Epithelial cell of proximal tubule (primary cell): ENCODE measurements at places on chromosomes 16 and 17. TPM values are rescaled to one million over a fixed set of nuclear protein-coding genes. Genes with fewer than 3 reads are reported as not detected.

- peak; percentile 83 for DNase-seq
Observed at GRCh38 chr17:27540318-27541101, 84.3 kb downstream of the KSR1 start.

- DNase-seq: no peak
Observed at GRCh38 chr17:2363851-2364762, 26.8 kb downstream of the SGSM2 start.

DNA sequence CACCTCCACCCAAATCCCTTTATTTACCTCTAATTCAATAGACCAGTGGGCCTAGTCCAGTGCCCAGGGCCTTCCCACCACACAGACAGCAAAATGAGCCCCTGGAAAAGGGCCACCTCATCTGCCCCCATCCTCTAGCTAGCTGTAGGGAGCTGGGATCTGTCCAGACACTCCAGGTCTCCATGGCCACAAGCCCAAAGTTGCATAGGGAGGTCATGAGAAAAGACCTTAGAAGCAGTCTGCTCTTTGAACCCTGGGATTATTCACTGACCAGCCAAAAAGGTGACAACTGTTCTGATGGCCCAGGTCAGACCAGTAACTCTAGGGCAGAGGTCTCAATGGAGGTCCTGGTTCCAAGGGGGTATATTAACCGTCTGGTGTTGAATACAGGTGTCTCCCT is 2.0 kb downstream of the CUEDC1 start:
- no peak for DNase-seq

DNA sequence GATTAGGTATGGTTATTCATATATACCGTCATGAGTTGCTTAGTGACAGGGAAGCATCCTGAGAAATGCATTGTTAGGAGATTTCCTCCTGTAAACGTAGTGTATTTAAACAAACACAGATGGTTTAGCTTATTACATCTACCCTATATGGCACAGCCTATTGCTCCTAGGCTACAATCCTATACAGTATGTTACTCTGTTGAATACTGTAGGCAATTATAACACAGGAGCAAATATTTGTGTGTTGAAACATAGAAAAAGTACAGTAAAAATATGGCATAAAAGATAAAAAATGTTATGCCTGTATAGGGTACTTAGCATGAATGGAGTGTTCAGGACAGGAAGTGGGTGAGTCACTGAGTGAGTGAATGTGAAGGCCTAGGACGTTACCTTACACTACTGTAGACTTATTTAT is 157.7 kb downstream of the CDH11 start:
- no peak for DNase-seq

DNA sequence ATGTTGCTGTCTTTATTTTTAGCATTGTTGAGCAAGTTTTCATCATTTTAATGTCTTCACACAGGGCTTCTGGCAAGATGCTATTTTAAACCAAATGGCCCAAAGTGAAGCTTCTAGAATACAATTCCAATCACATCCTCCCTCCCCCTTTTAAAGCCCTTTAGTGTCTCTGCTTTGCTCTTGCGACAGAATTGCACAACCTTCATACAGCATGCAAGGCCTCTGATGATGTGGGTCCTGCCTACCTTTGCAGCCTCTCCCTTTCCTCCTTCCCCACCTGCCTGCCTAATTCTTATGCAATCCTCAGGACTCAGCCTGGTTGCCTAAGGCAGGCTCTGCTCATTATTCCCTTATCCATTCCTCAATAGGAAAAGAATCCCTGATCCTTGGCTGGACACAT is 381.7 kb downstream of the SLC39A11 start:
- no peak for DNase-seq

DNA sequence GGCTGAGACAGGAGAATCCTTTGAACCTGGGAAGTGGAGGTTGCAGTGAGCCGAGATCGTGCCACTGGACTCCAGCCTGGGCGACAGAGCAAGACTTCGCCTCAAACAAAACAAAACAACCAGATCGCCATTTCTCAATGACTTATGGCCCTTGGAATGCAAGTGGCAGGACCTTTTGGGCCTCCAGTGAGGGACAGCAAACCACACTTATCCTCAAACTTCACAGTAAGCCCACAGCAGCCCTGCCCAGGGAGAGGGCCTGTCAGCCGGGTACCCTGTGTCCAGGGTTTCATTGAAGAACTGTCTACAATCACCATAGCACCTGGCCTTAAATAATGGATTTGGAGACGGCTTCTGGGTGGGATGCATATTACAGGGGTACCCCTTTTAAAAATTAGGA is 11.7 kb downstream of the TRAF4 start:
- no peak for DNase-seq

DNA sequence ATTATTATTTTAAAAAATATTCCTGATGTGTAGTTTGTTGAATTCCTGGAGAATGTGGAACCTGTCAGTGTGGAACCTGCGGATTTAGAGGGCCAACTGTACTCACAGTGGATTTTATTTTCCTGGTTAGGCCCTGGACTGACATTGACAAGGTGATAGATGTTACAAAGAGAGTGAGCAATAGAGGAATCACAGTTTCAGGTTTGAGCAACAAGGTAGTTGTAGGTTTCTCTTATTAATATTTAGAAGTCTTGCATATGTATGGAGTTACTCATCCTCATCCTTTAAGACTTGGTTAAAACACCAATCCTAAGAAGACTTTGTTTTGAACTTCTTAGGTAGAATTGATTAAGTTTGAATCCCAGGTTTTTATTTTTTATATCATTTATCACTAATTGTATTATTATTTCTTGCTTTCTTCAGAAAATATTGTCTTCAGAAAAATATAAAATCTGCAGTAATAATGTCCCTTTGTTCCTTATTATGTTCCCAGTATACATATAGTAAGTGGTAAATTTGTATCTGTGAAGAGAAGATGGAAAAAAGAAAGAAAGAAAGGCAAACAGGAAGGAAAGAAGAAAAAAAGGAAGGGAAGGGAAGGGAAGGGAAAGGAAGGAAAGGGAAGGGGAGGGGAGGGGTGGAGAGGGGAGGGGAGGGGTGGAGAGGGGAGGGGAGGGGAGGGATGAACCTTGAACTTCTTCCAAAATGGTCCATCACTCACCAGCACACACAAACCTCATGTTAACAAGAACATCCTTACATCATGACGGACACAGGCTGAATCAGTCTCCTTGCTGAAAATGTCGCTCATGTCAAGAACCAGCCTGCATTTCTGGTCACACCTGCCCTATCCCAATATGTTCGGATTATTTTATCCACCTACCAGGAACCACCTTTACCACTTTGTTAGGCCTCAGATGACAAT is 867.2 kb downstream of the CDH11 start:
- DNase-seq: no peak

GRCh38 chr17:62791235-62791734 is 16.8 kb downstream of the MARCHF10 start:
- DNase-seq: no peak

DNA sequence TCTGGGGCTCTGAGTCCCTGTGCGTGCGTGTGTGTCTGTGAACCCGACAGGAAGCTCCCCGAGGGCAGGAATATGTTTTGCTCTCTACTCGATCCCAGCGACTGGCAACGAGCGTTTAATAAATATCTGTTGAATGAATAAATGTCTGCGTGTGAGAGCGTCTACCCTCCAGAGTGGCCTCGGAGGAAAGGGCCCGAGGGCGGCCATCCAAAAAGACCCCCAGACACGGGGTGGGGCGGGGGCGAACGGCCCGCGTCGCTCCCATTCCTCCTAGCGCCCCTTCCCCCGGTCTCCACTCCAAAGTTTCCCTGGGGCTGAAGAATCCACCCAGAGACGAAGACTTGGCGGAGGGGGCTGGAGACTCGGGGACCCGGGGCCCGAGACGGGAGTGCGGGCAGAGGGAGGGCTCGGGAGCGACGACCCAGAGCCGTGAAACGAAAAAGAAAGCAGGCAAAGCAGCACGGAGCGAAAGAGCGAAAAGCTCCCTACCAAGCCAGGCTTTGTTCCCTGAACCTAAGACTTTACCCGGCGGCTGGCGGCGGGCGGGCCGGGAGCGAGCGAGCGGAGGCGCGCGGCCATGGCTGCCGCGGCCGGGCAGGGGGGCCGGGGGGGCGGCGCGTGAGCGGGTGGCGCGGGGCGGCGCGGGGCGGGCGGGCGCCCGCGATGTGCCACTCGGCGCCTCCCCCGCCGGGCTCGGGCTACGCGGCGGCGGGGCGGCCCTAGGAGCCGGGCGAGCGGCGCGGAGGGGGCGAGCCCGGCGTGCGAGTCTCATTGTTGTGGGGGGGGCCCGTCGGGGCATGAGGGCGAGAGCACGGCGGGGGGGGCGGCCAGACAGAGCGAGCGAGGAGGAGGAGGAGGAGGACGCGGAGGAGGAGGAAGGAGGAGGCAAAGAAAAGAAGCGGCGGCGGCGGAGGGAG is at the start of gene MLLT6:
Gene MLLT6 (plus strand): TSS at position 668 of the 917 bp plus-strand sequence. CDS start 360 bp downstream, outside the sequence.
- no peak for DNase-seq

- DNase-seq: no peak
Observed at GRCh38 chr17:4936436-4936835, 3.4 kb downstream of the SLC25A11 start.

- no peak for DNase-seq
Observed at GRCh38 chr16:86814256-86814655, 235.9 kb downstream of the FOXL1 start.

DNA sequence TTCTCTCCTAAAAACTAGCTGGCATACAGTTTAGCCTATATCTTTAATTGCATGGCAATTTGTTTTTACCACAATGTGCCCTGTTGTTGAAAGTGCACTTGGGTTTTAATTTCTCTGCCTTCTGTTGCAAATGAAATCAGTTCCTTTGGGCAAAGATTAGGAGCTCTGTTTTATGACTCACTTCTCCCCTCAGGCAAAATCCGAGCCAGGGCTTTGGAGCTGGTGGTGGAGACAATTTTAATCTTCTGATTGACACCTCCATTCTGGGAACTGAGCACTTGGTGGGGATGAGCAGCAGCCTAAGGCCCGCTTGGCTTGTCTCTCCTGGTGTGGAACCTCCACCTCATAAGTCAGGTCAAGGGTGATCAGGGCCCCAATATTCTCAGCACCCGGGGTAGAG is 13.3 kb upstream of the MYH8 start:
- no peak for DNase-seq

DNA sequence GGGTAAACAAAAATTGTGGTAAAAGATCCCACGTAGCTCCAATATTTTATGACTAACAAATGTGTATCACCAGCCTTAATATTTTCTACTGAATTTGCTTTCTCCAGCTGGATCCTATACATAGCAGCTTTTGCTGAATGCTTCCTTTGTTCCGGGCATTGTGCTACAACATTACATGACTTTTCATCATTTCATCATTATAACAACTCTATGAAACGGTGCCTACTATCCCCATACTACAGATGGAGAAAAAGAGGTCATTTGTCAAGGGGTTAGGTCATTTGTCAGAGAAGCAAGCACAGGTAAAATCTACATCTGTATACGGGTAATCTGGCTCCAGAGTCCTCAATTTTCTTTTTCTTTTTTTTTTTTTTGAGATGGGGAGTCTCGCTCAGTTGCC is 74.3 kb downstream of the KANSL1 start:
- DNase-seq: no peak

DNA sequence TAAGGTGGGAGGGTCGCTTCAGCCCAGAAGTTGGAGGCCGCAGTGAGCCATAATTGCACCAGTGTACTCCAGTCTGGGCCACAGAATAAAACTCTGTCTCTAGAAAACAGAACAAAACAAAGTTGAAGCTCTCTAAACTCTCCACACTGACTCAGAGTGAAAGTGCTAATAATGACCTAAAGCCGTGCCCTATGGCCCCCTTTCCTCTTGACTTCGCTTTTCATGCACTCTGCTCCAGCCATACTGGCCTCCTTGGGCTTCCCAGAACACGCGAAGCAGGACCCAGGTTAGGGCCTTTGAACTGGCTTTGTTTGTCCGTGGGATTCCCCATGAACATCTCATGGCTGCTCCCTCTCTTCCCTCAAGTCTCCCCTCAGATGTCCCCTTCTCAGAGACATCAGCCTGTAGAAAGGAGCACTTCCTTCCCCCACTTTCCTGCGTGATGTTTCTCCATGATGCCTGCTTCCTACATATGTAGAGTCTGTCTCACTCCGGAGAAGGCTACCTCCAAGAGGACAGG is 18.6 kb upstream of the SPN start:
- DNase-seq: no peak

DNA sequence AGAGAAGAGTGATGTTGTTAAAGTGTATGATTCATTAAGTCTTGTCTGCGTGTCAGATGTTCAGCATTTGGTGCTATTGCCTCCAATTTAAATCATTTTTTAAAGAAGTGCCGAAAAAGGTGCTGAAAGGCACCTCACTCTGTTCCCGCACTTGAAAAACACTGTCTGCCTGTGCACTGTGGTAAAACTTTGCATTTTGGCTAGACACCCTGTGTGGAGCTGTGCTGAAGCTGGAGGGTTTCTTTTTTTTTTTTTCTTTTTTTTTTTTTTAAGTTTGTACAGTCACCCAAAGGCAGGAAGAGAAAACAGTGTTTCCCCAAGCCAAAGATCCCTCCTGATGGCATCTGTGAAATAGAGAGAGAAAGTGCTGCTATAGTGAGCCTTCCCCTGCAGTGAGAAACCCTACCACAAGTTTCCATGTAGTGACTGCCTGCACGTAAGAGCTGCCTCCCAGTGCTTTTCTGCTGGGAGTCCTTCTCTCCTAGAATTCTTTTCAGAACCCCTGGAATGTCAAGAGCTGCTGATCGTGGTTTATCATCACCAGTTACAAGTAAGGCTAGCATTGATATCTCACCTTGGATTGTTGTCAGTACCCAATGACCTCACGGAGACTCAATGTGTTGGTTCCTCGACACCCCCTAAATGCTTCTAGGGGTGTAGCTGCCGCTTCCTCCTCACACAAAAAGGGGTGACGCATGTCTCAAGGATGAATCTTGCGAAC is 116.0 kb upstream of the SOX9 start:
- DNase-seq: no peak

- DNase-seq: no peak
Observed at GRCh38 chr17:44331249-44331760, 6.7 kb upstream of the SLC25A39 start.

- DNase-seq: no peak
Observed at GRCh38 chr17:81480140-81481072, 32.2 kb downstream of the ACTG1 start.

GRCh38 chr17:32777436-32777835 is 99.5 kb downstream of the MYO1D start:
- no peak for DNase-seq

SMIM22 gene
- total RNA-seq: 0.98 and 12.2 TPM in 2 replicates

TLCD3B gene
- not detected in 2 replicates for total RNA-seq

TPSB2 gene
- total RNA-seq: not detected in 2 replicates

MT1G gene
- 40.2 and 1,970 TPM in 2 replicates for total RNA-seq

CLEC19A gene
- not detected in 2 replicates for total RNA-seq

RPH3AL gene
- 15.9 and 40.8 TPM in 2 replicates for total RNA-seq

MPV17L gene
- 2.2 and 5.9 TPM in 2 replicates for total RNA-seq

NPIPA3 gene
- total RNA-seq: 0.29 and 1.2 TPM in 2 replicates

TNFSF13 gene
- total RNA-seq: 5.2 and 6.4 TPM in 2 replicates

AANAT gene
- not detected in 2 replicates for total RNA-seq
